ENCODE measurements at places on chromosomes 1 and 21. TPM values are rescaled to one million over a fixed set of nuclear protein-coding genes. Genes with fewer than 3 reads are reported as not detected.

- H3K27ac ChIP-seq: peak overlapping the region; percentile 97
- H3K27me3 ChIP-seq: no peaks in the 10 kb centered on the region
- peak; percentile 44 for DNase-seq
Measured at GRCh38 chr1:93584261-93585003, 97.2 kb downstream of the BCAR3 start.

KCNH1 gene
- 0.42 TPM for polyA plus RNA-seq

- no peak for DNase-seq
- no peak overlapping the region for H3K27ac ChIP-seq
- H3K27me3 ChIP-seq: peaks cover 6% of the 10 kb centered on the region
Measured at GRCh38 chr1:158115126-158115525, 65.6 kb upstream of the CD1D start.

DISC1 gene
- 2.1 TPM for polyA plus RNA-seq

DNA sequence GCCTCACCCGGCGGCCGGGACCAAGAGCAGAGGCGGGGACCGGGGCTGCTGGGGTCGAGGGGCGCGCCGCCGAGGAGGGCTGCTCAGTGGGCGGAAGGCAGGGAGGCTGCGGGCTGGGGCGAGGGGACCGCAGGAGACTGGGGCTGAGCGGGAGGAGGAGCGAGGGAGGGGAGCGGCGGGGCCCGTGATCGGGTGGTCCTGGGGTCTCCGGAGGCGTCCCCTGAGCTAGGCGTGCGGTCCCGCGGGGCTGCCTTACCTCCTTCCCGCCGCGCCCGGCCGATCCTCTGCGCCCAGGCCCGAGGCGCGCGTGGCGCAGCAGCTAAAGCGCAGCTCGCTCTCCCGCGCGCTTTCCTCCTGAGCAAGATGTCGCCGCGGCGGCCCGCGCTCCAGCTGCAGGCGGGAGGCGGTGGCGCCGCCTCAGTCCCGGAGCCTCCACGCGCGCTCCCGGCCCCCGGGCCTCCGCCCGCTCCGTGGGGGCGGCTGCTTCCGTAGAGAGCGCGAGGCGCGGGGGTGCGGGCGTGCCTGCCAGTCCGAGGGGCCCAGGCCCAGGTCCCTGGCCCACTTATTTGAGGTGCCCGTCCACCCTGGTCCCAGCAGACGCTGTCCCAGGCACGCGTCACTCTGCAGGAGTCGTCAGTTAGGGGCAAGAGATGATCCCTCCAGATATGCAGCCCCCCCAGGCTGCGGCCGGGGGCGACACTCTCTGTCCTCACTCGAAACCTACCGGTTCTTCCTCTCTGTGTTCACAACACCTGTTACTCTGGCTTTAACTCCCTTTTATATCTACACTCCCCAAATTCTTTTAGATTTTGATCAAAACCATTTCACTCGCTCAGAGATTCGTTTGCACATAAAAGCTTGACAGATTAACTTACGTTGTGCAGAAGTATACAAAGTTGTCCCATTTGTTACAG, at the start of gene CCSAP:
TSS of gene CCSAP (minus strand) at position 392 of the 914 bp plus-strand sequence. CDS start 582 bp downstream, outside the sequence.
- DNase-seq: peak; percentile 42
- H3K27me3 ChIP-seq: peaks cover 18% of the 10 kb centered on the region

GRCh38 chr1:184552446-184552845, 165.6 kb downstream of the C1orf21 start:
- DNase-seq: no peak
- no peak overlapping the region for H3K27ac ChIP-seq
- no peak overlapping the region for H3K4me3 ChIP-seq
- no peaks in the 10 kb centered on the region for H3K4me1 ChIP-seq
- H3K36me3 ChIP-seq: no peaks in the 10 kb centered on the region

SPATA46 gene
- polyA plus RNA-seq: not detected

GRCh38 chr1:229844675-229845074, 218.6 kb downstream of the URB2 start:
- no peak overlapping the region for H3K4me3 ChIP-seq
- no peaks in the 10 kb centered on the region for H3K4me1 ChIP-seq
- DNase-seq: peak; percentile 48

DNA sequence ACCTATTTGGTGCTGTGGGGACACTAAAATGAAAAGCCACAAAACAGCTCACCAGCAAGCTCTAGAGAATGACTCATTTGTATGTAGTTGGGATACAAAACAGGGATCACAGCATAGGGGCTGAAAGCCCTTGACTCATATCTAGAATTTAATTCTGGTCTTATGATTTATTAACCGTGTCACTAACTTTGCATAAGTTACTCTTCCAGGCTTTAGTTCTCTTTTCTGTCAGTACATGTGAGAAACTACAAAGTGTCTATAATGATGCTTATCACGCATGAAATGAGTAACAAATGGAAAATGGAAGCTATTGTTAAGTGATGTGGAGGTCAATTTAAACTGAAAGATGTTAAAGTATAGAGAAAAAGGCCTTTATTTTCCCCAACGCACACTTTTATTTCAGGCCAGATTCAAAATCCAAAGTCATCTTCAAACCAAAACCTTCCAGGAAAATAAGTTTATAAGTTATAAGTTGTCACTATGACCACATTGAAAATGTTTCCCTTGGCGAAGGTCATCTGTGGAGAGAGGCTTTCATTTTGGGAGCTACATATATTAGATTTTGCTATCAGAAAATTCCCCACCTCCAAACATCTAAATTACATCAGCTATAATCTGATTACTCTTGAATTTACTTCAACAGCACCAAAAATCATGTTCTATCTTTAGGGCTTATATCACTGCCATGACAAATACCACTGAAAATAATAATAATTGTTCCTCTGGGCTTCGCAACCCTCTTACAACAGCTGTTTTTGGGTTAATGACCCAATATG, 430.5 kb downstream of the MRPL39 start:
- no peaks in the 10 kb centered on the region for H3K36me3 ChIP-seq
- H3K4me1 ChIP-seq: no peaks in the 10 kb centered on the region
- no peak overlapping the region for H3K4me3 ChIP-seq
- H3K27ac ChIP-seq: no peak overlapping the region
- H3K27me3 ChIP-seq: no peaks in the 10 kb centered on the region

FPGT gene
- polyA plus RNA-seq: 8.6 TPM

ABL2 gene
- 4.2 TPM for polyA plus RNA-seq

GRCh38 chr1:1431845-1432273, 3.6 kb upstream of the VWA1 start:
- peak overlapping the region; percentile 25 for H3K4me3 ChIP-seq
- H3K36me3 ChIP-seq: no peaks in the 10 kb centered on the region
- no peaks in the 10 kb centered on the region for H3K27me3 ChIP-seq

- no peaks in the 10 kb centered on the region for H3K36me3 ChIP-seq
- no peaks in the 10 kb centered on the region for H3K27me3 ChIP-seq
- H3K27ac ChIP-seq: no peak overlapping the region
- DNase-seq: peak; percentile 65
Measured at GRCh38 chr1:44270686-44271628, 57.7 kb downstream of the DMAP1 start.

DNA sequence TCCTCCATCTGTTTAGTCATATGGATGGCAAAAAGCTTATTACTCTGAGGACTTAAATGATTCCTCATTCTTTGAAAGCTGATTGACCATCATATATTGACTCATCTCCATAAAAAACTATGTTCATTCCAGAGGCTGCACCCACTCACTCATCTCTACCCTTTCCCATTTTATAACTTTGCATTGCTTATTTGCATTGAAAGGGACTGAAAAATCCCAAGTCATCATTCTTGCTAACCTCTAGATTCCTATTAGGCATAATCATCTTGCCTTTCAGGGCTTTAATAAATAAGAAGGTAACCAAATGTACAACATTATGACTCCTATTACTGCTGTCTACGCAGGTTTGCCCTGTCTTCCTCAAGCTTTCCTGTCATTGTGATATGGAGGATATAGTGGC, 1180.3 kb upstream of the B3GALT2 start:
- no peak for DNase-seq
- H3K36me3 ChIP-seq: no peaks in the 10 kb centered on the region
- no peak overlapping the region for H3K4me3 ChIP-seq
- H3K27me3 ChIP-seq: no peaks in the 10 kb centered on the region
- no peak overlapping the region for H3K27ac ChIP-seq

GRCh38 chr1:76148460-76148859, 73.9 kb downstream of the ST6GALNAC3 start:
- no peaks in the 10 kb centered on the region for H3K27me3 ChIP-seq
- no peak overlapping the region for H3K27ac ChIP-seq
- no peaks in the 10 kb centered on the region for H3K4me1 ChIP-seq
- no peak overlapping the region for H3K4me3 ChIP-seq

- H3K27me3 ChIP-seq: no peaks in the 10 kb centered on the region
- no peaks in the 10 kb centered on the region for H3K36me3 ChIP-seq
- H3K27ac ChIP-seq: no peak overlapping the region
- DNase-seq: no peak
- H3K4me1 ChIP-seq: no peaks in the 10 kb centered on the region
Measured at GRCh38 chr1:241749945-241750695, 97.9 kb upstream of the EXO1 start.

All from small intestine (tissue), 16 donors.